ENCODE measurements at places on chromosomes 4 and X. TPM values are rescaled to one million over a fixed set of nuclear protein-coding genes. Genes with fewer than 3 reads are reported as not detected.
A peak's percentile ranks its signal among the peaks of the same experiment; 100 is the strongest.

DNA sequence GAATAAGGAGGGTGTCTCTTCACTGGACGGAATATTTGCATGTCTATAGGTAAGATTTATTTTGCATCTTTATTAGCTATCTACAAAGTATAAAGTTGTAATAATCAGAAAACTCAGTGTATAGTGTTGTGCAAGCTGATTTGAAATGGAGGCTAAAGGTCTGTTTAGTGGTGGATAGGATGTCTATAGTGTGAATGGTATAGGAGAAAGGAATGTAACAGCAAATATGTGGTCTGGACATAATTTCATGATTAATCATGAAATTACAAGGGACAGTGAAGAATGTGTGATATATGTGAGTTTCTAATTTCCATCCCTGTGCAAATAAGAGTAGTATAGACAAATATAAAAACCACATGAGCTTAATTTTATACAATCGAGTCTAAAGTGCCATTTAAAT lies 79.3 kb upstream of the CAMK2D start:
- peak; percentile 73 for DNase-seq

GRCh38 chr4:78437608-78438088 lies 113.9 kb upstream of the ANXA3 start:
- no peak for DNase-seq

DNA sequence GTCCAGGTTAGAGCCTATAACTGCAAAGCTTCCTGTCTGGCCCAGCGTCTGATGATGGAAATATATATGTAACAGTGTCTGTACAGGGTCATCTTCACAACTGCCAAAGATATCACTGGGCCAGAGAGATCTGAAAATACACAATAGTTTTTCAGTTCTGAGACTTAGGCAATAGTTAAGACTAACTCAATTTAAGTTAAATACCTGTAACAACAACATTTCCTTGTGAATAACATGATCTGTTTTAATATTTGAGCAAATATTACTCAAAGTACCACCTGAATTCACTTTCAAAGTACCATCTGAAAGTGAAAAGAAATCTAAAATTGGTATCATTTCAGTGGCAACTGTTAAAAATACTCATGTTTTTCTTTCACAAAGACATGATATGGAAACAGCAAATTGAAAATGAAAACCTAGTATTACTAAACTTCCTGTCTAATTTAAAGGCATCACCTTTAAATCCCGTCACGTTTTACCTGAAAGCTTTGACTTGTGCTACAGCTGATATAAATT lies 9.6 kb downstream of the ZAR1 start:
- DNase-seq, result no peak

The RCHY1 gene
- 30.0 TPM for total RNA-seq

DNA sequence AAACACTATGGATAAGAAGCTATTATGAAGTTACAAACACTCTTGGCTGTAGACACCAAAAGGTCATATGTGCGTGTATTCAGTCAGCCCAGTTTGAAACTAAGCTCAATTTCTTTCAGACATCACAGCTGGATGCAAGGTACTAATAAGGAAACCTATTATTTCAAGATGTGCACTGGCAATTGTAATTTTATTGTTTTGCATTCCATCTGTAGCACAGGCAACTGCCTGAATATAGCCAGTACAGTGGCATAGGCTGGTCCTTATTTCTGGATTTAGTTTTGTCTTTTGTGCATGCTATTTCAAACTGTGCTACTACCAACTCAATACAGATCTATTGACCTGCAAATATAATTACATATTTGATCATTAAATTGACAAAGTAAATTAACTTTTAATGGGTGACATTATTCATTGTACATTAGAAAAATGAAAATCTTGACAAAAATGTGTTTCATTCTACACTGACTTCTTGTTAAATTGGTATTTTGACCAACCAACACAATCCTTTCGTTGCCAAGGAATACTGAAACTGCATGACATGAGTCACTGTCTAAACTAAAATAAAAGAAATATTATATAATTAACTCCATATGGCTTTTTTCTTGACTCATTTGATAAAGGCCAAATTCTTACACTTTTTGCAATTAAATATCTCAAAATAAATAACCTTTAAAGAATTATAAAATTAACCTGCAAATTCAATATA lies 594.3 kb upstream of the ADGRL3 start:
- DNase-seq, result peak; percentile 14

DNA sequence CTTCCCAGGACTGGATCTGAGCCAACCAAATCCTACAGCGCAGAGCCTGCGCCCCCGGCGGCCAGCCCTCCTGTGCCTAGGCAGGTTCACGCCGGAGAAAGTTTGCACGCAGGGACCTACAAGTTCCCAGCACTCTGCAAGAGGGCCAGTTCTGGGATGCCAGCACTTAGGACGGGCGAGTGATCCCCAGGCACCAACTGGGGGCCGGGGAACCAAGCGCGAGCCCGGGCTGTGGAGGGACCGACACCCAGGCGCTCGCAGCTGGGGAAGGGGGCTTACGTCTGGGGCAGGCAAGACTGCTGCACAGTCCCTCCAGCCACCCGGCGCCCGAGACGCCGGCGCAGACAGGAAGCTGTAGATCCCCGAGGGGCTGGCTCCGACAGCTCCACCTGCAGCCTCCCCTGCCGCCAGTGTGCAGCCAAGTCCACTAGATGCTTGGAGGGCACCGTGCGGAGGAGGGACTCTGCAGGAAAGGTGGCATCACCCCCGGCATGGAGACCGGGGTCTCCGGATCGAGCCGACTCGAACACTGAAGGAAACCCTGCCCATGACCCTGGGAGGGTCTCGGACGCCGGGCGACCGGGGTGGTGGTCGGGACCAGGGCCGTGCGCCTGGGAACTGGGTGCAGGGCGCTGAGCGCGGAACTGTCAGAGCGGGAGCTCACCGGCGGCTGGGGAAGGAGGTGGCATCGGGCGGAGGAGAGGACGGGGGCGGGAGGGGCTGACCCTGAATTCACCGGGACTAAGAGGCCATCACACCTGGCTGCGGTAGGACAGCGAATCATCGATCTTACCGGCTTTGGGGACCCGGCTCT lies 566 bp downstream of the CORIN start:
- DNase-seq, result no peak

DNA sequence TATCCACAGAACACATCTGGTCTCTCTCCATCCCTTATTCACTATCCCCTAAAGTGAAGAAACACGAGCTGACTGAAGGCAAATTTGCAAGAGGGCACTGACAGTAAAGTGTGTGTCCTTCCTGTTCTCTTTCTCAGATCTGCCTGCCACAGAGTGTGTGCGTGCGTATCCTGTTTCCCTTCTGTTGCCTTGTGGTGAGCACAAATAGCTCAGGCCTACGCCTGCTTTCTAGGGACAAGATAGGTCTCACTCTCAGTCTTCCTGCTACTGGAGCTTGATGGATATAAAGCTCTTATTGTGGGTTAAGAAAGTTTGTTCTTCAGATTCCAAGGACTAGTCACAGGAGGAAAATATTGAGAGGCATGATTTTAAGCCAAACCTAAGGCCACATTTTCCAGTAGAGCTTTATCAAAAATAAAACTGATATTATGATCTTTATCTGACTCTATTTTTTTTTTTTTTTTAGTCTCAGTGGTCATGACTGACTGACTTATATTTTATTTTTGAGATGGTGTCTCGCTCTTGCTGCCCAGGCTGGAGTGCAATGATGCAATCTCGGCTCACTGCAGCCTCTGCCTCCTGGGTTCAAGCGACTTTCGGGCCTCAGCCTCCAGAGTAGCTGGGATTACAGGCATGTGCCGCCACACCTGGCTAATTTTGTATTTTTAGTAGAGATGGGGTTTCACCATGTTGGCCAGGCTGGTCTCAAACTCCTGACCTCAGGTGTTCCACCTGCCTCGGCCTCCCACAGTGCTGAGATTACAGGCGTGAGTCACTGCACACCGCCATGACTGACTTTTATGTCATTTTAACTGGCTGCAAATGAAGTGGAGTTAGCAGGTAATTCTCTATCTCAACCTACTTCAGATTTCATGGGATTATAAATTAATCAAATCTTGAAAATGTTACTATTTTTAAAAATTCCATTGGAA lies 140.3 kb upstream of the SH3RF1 start:
- peak; percentile 25 for DNase-seq

DNA sequence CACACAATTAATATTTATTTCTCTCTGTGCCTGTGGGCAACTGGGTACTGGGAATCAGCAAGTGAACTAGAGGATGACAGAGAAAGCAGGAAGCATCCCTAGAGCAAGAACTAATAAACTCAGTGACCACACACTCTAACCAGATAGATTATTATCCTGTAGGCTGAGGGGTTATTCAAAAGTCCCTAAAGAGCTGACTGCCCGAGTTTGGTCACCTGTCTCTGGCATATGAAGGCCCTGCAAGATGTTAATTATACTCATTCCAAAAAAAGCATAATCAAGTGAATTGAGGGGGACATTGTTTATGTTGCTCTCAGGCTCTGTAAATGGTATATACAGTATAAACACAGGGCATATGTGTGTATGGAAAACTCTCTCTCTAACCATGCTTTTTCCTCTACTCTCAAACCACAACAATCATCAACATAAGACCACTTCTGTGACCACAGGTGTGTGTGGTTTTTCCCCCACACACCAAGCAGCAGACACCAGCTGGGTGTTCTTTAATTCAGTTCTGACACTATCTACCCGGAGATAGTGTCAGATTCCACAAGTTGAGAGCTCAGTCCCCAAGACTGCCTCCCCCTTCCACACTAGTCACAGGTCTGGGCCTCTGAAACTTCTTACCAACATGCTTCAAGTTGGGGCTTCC lies 6.2 kb upstream of the HPSE start:
- no peak for DNase-seq

The PDCL2 gene
- total RNA-seq, result not detected

The MAML3 gene
- 0.79 TPM for total RNA-seq

- DNase-seq, result no peak
Measured at GRCh38 chrX:139187738-139188137, 342.8 kb upstream of the F9 start.

The FAM241A gene
- total RNA-seq, result 2.4 TPM

DNA sequence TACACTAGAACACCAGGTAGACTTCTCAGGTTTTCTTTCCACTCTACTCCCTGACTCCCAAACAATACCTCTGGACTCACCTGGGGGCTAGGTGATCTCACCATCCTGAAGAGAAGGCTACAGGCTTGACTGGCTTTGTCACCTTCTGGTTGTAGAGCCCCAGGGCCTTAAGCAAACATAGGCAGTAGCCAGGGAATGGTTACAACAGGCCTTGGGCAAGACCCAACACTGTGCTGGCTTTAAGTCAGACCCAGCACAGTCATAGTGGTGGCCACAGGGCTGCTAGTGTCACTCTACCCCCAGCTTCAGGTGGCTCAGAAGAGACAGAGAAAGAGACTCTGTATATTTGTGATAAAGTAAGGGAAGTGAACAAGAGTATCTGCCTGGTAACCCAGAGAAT lies 118.1 kb upstream of the EMCN start:
- DNase-seq, result peak; percentile 78

- no peak for DNase-seq
Measured at GRCh38 chr4:7429069-7429416, 5.7 kb downstream of the PSAPL1 start.

DNA sequence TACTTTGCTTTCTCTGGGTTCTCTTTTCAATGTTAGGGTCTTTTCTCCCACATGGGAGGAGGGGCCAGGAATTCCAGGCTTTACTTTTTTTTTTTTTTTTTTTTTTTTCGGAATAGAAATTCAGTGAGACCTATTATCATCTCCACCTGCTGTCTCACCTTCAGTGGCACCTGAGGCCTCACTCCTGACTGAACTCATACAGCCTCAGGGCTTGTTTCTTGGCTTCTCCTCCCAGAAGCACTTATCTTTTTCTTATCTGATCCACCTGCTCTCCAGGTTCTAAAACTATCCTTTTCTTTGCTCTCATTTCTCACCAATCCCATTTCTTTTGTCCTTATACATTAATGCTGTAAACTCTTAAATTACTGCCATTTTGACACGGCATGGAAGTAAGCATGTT lies 117.3 kb upstream of the PPP3CA start:
- DNase-seq, result no peak

DNA sequence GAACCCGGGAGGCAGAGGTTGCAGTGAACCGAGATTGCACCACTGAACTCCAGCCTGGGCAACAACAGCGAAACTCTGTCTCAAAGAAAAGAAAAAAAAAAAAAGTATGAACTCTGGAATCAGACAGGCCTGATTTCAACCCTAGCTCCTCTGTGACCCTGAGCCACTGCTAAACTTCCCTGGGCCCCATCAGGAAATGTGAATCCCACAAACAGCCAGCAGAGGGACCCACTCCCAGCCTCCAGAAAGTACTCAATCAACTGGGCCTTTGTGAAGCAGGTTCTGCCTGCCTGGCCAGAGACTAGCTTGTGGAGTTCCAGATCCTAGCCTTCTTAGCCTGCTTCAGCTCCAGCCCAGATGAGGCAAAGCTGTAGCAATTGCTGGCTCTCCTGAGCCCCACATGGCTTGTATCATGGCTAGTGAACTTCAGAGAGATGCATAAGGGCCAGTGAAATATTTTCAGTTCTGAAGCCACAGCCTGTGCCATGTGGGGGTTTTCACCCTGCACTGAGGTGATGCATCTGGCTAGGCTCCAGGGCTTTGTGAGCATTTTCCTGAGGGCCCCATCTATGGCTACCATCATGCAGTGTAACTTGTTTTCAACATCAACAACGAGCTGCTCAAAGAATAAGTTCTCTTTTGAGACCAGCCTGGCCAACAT lies 7.2 kb upstream of the IDS start:
- DNase-seq, result peak; percentile 41

The IL3RA gene
- not detected for total RNA-seq

- DNase-seq, result no peak
Measured at GRCh38 chr4:4406455-4407298, 19.8 kb downstream of the NSG1 start.

- DNase-seq, result no peak
Measured at GRCh38 chrX:28585767-28586166, 1.5 kb upstream of the IL1RAPL1 start.

The PRR32 gene
- not detected for total RNA-seq

DNA sequence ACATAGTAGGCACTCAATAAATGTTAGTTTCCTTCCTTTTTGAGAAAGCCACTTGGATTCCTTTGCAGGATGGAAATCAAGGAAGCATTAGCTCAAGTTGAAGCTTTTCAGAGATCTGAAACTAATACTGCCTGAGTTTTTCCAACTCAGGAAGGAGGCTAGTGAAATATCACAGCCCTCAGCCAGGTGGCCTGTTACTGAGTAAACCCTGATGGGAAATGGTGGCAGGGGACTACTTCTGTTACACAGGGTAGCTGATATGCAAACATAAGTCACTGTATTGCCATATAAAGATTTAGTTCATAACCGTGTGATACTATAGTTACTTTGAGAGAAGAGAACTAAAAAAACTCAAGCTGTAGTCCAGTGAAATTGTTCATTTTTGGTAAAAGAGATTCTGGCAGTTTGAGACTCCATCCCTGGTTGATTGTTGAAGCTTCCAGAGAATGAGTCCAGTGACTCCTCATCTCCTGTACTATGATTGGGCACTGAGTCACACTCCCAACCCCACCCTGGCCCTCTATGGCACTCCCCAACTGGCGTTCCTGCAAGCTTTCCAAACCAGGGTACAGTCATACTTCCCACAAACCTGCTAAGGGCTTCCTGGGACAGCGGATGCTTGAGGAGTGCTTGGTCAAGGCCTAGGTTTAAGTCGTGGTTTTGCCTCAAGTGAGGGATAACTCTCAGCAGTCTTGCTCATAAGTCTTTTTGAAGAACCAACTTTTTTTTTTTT lies 81.8 kb downstream of the MID1IP1 start:
- DNase-seq, result peak; percentile 94
